ENCODE measurements at places on chromosomes 7 and 10. TPM values are rescaled to one million over a fixed set of nuclear protein-coding genes. Genes with fewer than 3 reads are reported as not detected.

DNA sequence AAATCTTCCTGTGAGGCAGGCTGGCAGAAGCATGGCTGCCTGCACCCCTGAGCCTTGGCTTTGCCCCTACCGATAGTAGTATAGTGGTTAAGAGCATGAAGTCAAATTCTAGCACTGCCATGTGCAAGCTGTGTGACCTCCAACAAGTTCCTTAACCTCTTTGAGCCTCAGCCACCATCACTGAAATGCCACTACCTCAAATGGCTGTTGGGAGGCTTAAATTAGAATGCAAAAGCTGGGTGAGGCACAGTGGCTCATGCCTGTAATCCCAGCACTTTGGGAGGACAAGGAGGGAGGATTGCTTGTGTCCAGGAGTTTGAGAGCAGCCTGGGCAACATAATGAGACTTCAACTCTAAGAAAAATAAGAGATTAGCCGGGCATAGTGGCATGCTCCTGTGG lies 8.4 kb downstream of the SFRP5 start:
- peaks cover 8% of the 10 kb centered on the region for H3K36me3 ChIP-seq
- no peaks in the 10 kb centered on the region for H3K4me1 ChIP-seq

- H3K27ac ChIP-seq: no peak overlapping the region
- no peak overlapping the region for H3K4me3 ChIP-seq
- peak; percentile 7 for DNase-seq
- no peaks in the 10 kb centered on the region for H3K4me1 ChIP-seq
- H3K36me3 ChIP-seq: no peaks in the 10 kb centered on the region
Observed at GRCh38 chr7:146412781-146413180, 296.2 kb downstream of the CNTNAP2 start.

DNA sequence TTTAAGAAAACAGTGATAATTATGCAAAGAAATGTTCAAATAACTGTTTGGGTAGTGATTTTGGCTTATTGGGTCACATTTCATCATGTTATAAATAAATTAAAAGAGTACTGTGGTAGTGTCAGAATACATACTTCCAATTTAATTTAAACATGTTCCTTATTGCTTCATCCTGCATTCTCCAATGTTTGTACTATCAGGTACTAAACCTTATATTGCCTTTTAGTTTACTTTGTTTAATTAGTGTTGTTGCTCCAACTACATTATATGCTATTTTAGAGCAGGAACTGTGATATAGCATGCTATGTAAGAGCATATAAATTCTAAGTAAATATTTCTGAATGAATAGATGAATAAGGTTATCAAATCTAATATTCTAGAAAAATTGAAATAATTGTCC lies 40.9 kb downstream of the VTI1A start:
- H3K36me3 ChIP-seq: no peaks in the 10 kb centered on the region
- no peak overlapping the region for H3K4me3 ChIP-seq
- no peaks in the 10 kb centered on the region for H3K27me3 ChIP-seq
- no peaks in the 10 kb centered on the region for H3K4me1 ChIP-seq

DNA sequence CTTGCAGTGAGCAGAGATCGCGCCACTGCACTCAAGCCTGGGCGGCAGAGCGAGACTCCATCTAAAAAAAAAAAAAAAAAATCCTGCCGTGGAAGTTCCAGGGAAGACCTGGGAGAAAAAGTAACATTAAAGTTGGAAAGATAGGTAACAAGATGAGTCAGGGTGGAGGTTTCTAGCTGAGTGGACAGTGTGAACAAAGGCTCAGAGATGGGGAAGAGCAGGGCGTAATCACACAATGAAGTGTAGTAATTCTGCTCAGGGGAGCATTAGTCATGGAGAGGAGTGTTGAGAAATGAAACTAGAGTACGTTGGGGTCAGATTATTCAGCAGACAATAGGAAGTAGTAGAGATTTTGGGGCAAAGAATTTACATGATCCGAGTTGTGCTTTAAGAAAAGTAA lies 21.6 kb upstream of the WASL start:
- H3K27me3 ChIP-seq: no peaks in the 10 kb centered on the region
- DNase-seq: peak; percentile 71
- no peak overlapping the region for H3K4me3 ChIP-seq
- no peaks in the 10 kb centered on the region for H3K36me3 ChIP-seq
- no peak overlapping the region for H3K27ac ChIP-seq

DNA sequence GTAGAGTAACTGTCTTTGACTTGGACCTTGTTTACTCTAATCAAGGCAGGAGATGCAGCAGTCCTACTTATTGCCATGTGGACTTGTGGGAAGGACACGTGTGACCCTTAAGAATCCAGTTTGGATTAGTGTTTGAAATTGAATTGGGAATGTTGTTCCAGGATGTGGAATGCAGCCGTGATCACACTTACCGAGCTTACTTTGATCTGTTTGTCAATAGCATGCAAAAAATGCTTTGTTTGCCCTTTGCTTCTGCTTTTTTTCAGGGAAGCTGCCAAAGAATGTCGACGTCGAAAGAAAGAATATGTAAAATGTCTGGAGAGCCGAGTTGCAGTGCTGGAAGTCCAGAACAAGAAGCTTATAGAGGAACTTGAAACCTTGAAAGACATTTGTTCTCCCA lies 84.7 kb downstream of the CREM start:
- H3K4me3 ChIP-seq: no peak overlapping the region
- H3K27ac ChIP-seq: no peak overlapping the region
- H3K27me3 ChIP-seq: no peaks in the 10 kb centered on the region
- H3K4me1 ChIP-seq: no peaks in the 10 kb centered on the region
- no peaks in the 10 kb centered on the region for H3K36me3 ChIP-seq

The CRHR2 gene
- not detected for polyA plus RNA-seq

The FEZF1 gene
- not detected for polyA plus RNA-seq

The GJC3 gene
- polyA plus RNA-seq: not detected
